ENCODE measurements at places on chromosomes 5 and 9.

- DNase-seq = no peak
Observed at GRCh38 chr5:75513841-75514240, 2.1 kb downstream of the POLK start.

- DNase-seq = no peak
Observed at GRCh38 chr9:70587201-70587600, 172.7 kb upstream of the KLF9 start.

DNA sequence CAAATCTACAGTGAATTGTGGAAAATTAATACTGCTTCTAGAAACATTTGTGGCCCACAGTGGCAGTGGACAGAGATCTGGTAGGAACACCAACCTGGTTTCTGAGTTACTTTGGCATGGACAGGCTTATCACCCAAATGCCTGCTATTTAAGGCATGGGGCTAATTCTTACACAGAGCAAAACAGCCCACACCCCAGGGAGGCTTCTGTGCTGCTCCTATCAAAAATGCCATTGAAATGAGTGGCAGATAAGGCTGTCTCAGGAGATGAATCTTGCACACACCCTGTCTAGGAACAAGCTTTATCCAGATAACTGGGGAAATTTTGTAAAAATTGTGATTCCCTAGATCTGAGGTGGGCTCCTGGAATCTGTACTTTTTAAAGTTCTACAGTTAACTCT, 307.1 kb downstream of the TLE1 start:
- no peak for DNase-seq

- no peak for DNase-seq
Observed at GRCh38 chr5:113325054-113325453, 109.7 kb downstream of the TSSK1B start.

DNA sequence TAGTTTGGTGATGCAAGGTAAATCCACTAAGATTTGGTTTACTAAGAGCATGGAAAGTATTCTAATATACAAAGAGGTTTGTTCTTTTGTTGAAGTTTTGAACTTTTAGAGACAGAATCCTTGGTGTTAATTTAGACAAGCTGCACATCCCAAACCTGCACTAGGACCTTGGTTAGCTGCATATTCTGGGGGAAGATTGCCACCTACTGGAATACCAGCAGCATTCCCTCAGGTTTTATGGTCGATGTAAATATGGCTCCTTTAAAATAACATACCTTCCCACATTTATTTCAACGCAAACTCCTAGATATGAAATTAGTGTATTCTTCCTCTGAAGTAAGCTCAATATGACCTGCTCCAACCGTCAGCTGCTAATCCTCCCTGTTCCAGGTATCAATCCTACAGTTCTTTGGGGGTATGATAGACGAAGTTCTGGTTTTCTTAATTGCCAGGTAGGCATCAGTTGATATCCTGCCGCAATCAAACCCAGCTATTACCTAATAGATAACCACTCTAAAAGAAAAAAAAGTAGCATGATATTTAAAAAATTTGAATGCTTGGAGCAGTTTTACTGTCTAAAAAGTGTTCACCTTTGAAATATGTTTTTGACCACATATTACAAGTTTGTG, 624.1 kb downstream of the ISL1 start:
- no peak for DNase-seq

- DNase-seq = no peak
Observed at GRCh38 chr5:125411071-125411743, 664.8 kb upstream of the ZNF608 start.

GRCh38 chr9:87602933-87603643, 105.4 kb downstream of the DAPK1 start:
- DNase-seq = no peak

DNA sequence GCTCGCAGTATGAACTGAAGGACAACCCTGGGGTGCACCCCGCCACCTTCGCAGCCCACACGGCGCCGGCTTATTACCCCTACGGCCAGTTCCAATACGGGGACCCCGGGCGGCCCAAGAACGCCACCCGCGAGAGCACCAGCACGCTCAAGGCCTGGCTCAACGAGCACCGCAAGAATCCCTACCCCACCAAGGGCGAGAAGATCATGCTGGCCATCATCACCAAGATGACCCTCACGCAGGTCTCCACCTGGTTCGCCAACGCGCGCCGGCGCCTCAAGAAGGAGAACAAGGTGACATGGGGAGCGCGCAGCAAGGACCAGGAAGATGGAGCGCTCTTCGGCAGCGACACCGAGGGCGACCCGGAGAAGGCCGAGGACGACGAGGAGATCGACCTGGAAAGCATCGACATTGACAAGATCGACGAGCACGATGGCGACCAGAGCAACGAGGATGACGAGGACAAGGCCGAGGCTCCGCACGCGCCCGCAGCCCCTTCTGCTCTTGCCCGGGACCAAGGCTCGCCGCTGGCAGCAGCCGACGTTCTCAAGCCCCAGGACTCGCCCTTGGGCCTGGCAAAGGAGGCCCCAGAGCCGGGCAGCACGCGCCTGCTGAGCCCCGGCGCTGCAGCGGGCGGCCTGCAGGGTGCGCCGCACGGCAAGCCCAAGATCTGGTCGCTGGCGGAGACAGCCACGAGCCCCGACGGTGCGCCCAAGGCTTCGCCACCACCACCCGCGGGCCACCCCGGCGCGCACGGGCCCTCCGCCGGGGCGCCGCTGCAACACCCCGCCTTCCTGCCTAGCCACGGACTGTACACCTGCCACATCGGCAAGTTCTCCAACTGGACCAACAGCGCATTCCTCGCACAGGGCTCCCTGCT, 3.8 kb downstream of the IRX1 start:
- DNase-seq = no peak

- no peak for DNase-seq
Observed at GRCh38 chr9:133803028-133803585, 65.0 kb upstream of the SARDH start.

DNA sequence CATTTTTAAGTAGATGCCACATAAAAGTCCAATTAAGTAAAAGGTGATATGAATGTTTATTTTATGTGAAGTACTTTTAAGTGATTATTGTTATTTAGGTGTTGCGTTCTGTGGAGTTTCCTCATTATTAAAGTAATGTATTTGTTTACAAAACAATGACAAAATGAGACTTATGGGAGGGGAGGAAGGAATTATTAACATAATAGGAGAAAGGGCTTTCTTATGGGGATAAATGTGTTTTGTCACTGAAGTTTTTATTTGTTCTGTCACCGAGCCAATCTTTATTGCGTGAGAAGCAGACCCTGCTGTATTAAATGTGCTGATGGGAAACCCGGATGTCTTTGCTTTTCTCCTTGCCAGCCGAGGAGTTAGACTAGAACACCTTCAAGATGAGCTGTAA, 44.5 kb downstream of the TRIO start:
- DNase-seq = no peak

GRCh38 chr9:35452481-35452880, 37.4 kb upstream of the RUSC2 start:
- DNase-seq = no peak

GRCh38 chr9:127056446-127056845, 66.0 kb downstream of the ANGPTL2 start:
- no peak for DNase-seq

- DNase-seq = no peak
Observed at GRCh38 chr9:83744206-83744605, 36.4 kb upstream of the UBQLN1 start.

DNA sequence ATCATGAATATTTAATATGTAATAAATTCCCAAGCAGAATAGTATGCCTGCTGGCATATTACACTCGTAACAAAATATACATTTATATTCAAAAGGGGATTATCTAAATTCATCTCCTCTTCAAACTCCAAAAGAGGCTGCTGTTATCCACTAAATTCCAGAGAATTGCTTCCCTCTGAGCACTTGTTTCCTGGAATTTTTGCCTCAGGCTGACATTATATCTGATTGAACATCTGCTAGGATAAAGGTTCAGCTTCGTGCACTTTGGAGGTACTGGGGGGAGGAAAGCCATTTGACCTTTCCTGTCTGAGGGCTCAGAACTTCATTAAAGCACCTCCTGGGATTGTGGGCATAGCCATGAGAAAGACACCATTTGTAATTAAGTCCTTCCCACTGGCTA, 4.3 kb upstream of the HAPLN1 start:
- DNase-seq = no peak

GRCh38 chr5:23484096-23484495, 23.3 kb upstream of the PRDM9 start:
- DNase-seq = no peak

GRCh38 chr5:131496400-131496713, 138.7 kb downstream of the RAPGEF6 start:
- no peak for DNase-seq

DNA sequence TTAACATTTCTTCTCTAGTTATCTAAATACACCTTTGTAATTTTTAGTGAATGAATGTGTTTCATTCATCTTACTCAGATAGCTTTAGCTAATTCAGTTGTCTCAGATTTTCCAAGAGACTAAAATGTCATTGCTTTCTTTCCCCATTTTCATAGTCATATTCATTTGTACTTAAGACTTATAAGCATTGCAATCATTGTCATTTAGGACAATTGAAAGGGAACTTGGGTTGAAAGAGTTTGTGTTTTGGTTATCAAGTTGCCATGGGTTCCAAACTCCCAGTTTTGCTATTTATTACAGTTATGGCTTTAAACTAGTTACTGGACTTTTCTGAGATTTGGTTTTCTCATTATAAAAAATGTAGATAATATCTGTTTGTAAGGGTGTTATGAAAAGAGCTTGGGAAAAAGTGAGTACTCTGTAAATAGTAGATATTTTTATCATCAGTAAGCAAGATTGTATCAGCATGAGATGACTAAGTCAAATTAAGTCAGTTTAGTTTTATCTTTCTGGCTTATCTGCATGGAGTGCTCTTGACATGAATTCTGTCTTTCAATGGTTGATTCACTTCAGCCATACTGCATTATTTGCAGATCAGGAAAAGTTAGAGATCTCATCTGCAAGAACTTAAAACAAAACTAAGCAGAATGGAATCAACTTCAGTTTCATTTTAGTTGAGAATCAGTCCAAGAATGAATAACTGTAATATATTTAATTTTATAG, 107.5 kb downstream of the PBX3 start:
- DNase-seq = no peak

- DNase-seq = no peak
Observed at GRCh38 chr5:154762700-154763099, 7.5 kb downstream of the LARP1 start.

DNA sequence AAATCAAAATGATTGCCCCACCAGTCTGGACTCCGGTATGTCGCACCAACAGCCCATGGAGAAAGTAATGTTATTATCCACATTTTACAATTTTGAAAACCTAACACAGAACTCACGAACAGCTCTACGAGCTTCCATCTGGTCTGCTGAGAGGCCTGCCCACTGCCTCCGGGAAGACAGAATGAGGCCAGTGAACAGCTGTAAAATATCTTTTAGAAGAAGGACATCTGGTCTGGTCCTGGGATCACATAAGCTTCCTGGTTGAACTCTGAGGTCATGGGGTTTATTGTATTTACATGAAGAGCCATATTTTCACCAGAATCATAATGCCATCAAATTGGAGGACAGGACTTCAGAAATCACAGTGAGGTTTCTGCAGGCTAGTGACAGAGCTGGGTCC, 89.0 kb downstream of the FRMD3 start:
- DNase-seq = no peak

- DNase-seq = no peak
Observed at GRCh38 chr9:19517202-19517942, 108.6 kb downstream of the ACER2 start.

DNA sequence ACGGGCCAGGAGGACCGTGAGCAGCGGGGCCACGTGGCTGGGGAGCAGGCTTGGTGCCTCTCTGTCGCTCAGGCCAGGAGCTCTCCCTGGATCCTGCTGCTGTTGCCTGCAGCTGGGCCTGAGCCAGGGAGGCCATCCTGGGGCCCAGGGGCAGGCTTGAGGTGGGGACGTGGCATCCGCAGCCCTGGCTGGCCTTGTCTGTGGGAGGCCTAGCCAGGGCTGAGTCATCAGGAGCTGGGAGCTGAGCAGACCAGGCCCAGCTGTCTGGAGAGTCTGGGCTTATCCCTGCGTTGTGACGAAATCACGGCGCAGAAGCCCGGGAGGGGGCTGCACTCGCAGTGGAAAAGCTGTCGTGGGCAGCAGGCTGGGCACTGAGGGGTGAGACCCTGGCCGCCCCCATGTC, 138.8 kb upstream of the COL5A1 start:
- no peak for DNase-seq

- DNase-seq = no peak
Observed at GRCh38 chr5:57753446-57753845, 270.8 kb upstream of the ACTBL2 start.

- DNase-seq = no peak
Observed at GRCh38 chr9:27679338-27679737, 106.1 kb upstream of the C9orf72 start.

DNA sequence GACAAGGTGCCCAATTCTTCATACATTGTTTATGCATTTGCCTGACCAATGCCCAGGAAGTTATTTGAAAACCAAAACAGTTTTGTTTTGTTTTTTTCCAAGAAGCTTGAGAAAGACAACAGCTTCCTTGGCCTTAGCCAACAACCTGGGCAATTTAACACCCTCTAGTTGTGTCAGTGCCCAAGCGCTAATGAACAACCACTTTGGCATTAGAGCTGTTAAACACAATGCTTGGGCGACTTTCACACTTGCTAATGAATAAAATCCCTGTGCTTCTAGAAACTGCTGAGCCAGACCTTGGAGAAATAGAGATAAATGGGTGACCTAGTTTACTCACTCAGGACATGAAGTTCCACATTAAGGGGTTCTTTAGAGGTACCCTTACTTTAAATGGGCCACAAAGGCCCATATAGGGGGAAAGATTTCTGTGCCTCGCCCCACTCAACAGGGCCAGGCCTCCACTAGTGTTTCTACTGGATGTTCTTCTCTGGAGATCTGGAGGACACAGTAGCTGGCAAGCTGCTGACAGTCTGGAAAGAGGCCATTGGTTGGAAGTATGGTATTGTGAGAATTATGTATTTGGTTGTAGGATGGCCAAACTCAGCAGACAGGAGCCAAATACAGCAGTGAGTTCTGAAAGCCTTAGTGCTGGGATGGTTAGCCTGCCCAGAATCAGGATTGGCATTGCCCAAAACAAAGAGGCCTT, 179.8 kb downstream of the DOCK8 start:
- DNase-seq = no peak

GRCh38 chr9:32292611-32293010, 91.8 kb upstream of the ACO1 start:
- no peak for DNase-seq

GRCh38 chr5:132180134-132180745, 47.4 kb downstream of the P4HA2 start:
- DNase-seq = no peak

- no peak for DNase-seq
Observed at GRCh38 chr9:35236692-35237091, 74.9 kb downstream of the UNC13B start.

DNA sequence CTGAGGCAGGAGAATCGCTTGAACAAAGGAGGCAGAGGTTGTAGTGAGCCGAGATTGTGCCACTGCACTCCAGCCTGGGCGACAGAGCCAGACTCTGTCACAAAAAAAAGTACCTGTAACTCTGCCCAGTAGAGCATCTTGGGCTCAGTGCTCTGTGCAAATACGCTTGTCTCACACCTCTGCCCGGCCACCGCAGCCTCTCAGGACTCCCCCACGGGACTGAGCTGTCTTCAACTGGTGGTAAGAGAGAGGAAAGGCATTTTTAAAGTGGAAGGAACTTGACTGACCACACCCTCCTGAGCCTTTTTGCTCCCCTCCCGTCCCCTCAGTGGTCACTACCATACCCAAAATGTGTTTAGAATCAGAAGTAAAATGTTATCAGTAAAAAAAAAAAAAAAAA, 174.3 kb upstream of the PIK3R1 start:
- no peak for DNase-seq

- DNase-seq = no peak
Observed at GRCh38 chr9:110173322-110173642, 34.7 kb downstream of the C9orf152 start.

GRCh38 chr5:137022043-137022442, 477.1 kb downstream of the SPOCK1 start:
- no peak for DNase-seq

GRCh38 chr5:30279237-30279636, 914.2 kb upstream of the CDH6 start:
- no peak for DNase-seq

Data from CD4-positive, alpha-beta memory T cell (primary cell).